ENCODE measurements at places on chromosomes 13 and 19.

DNA sequence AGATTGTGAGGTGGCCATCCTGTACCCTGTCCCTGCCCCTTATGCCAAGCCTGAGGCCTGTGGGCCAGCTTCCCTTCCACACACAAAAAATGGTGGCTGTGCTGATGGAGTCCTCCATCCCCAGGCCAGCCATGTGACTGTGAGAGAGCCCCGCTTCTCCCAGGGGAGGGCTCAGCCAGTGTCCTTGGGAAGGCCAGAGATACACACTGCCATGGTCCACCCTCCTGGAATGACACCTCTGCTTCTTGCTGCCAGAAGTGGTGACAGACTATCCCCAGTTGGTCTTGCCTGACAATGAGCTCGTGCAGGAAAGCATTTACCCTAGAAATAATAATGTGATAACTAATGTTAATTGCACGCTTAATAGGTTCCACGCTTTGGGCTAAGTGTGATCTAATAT is 38.0 kb downstream of the FAM124A start:
- no peak overlapping the region for H3K4me3 ChIP-seq
- no peaks in the 10 kb centered on the region for H3K27me3 ChIP-seq
- no peaks in the 10 kb centered on the region for H3K36me3 ChIP-seq

GRCh38 chr19:2989236-2989946 is 12.0 kb downstream of the TLE6 start:
- no peak overlapping the region for H3K4me3 ChIP-seq
- no peak for DNase-seq
- H3K36me3 ChIP-seq: no peaks in the 10 kb centered on the region
- H3K4me1 ChIP-seq: no peaks in the 10 kb centered on the region
- H3K27ac ChIP-seq: no peak overlapping the region

GRCh38 chr13:31781064-31781463 is 41.7 kb downstream of the RXFP2 start:
- no peak for DNase-seq
- no peak overlapping the region for H3K4me3 ChIP-seq
- no peaks in the 10 kb centered on the region for H3K4me1 ChIP-seq
- no peaks in the 10 kb centered on the region for H3K36me3 ChIP-seq

- H3K27ac ChIP-seq: no peak overlapping the region
- no peaks in the 10 kb centered on the region for H3K4me1 ChIP-seq
- DNase-seq: no peak
- no peaks in the 10 kb centered on the region for H3K36me3 ChIP-seq
- no peaks in the 10 kb centered on the region for H3K27me3 ChIP-seq
Observed at GRCh38 chr13:19605161-19605955, 28.1 kb upstream of the MPHOSPH8 start.

DNA sequence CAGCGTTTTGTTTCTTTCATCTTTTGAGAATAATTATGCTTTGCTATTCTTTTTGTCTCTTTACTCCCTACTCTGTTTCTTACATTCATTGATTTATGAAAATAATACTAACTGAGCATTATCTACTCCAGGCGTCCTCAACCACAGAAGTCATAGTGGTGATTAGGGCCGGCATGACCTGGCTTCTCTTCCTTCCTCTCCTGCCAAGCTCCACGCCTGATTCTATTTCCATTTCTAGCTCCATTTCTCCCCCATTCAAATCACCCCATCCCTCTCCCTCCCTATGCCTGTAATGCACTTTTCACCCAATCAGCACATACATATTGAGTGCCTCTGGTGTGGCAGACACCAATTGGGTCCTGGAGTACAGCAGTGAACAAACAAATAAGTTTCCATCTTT is 183.2 kb upstream of the GPR12 start:
- H3K27me3 ChIP-seq: no peaks in the 10 kb centered on the region
- no peak overlapping the region for H3K27ac ChIP-seq
- no peak for DNase-seq
- no peaks in the 10 kb centered on the region for H3K36me3 ChIP-seq

DNA sequence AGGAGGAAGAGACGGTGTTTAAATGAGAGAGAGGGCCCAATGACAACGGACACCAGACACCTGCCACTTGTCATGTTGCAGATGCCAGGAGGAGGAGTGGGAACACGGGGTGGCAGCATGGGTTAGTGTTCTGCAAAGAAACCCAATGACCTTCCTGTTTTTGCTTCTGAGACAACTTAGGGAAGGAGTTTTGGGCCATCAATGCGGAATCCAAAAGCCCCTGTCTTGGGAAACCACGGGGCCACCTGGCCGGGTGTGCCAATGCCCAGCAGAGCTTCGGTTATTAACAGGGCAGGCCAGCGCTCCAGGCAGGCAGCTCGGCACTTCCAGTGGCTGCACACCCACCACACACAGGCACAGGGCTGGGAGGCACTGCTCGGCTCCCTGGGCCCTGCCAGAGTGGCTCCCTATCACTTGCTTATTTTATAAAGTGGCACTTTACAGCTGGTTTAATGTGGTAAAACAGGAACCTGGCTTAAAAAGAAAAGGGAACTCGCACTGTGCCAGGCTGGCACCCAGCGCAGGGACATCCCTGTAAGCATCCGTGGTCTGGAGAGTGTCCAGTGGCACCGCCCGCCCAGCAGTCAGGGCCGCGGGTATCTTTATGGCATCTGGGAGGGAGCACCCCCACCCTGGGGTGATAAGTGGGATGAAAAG is 19.1 kb downstream of the ELL start:
- DNase-seq: no peak
- H3K36me3 ChIP-seq: no peaks in the 10 kb centered on the region
- H3K4me3 ChIP-seq: no peak overlapping the region
- no peaks in the 10 kb centered on the region for H3K27me3 ChIP-seq

DNA sequence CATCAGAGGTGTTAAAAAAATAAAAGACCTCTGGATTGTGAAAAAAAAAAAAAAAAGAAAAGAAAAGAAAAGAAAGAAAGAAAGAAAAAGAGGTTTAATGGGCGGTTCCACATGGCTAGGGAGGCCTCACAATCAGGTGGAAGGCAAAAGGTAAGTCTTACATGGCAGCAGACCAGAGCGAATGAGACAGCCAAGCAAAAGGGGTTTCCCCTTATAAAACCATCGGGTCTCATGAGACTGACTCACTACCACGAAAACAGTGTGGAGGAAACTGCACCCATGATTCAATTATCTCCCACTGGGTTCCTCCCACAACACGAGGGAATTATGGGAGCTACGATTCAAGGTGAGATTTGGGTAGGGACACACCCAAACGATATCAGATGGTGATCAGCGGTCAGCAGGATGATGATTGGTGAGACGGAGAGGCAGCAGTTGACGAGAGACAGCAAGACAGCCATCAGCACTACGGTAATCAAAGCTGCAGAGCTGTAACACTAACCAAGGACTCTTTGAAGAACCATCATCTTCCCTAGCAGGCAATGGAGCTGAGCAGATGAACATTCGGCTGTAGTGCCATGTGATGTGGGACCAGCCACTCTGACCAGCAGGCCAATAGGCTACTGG is 3.9 kb upstream of the CD209 start:
- no peaks in the 10 kb centered on the region for H3K36me3 ChIP-seq
- no peaks in the 10 kb centered on the region for H3K4me1 ChIP-seq
- no peaks in the 10 kb centered on the region for H3K27me3 ChIP-seq

- H3K27me3 ChIP-seq: no peaks in the 10 kb centered on the region
- H3K27ac ChIP-seq: no peak overlapping the region
- H3K36me3 ChIP-seq: no peaks in the 10 kb centered on the region
Observed at GRCh38 chr13:75384879-75385707, 96.9 kb downstream of the TBC1D4 start.

- H3K4me3 ChIP-seq: no peak overlapping the region
- H3K27me3 ChIP-seq: no peaks in the 10 kb centered on the region
- H3K27ac ChIP-seq: no peak overlapping the region
- H3K36me3 ChIP-seq: no peaks in the 10 kb centered on the region
- H3K4me1 ChIP-seq: no peaks in the 10 kb centered on the region
Observed at GRCh38 chr13:29496241-29496712, 99.2 kb downstream of the SLC7A1 start.

DNA sequence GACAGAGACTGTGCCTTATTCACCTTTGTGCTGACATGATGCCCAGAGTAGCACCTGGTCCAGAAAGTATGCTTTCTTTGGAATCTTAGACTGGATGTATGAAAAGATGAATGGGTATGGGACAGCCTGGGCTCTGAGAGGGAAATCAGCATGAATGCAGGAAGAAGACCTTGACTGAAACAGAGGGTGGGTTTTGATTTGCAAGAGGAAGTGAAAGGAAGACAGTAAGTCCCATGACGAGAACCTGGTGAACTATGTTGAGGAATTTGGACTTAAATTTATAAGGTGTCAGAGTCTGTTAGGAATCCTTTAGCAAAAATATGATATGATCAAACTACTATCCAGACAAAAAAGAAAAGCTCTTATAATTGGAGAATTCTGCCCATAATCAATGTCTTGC is 301.9 kb downstream of the SPRY2 start:
- no peaks in the 10 kb centered on the region for H3K36me3 ChIP-seq
- H3K27ac ChIP-seq: no peak overlapping the region
- DNase-seq: no peak
- H3K4me3 ChIP-seq: no peak overlapping the region
